Left lung (tissue), 14 donors: ENCODE measurements at places on chromosomes 2 and 18.

- DNase-seq = no peak
Measured at GRCh38 chr2:148903294-148903693, 28.3 kb downstream of the KIF5C start.

GRCh38 chr2:148306027-148306426 is 285.1 kb downstream of the MBD5 start:
- DNase-seq = no peak

DNA sequence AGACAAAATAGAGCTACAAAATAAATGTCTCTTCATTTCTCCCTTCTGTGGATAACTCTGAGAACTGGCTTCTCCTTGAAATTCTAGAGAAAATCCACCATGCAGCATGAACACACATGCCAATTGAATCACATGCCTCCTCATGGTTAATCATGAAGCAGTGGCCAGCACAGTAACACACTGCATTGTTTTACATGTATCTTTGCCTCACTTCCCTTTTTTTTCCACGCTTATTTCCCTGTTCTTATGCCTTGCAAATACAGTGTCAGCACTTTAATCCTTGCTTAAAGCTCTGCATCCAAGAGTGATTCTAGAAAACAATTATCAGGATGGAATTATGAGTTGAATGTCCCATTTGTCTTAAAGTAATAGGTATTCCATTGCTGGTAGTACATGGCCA is 50.3 kb upstream of the ZBTB7C start:
- DNase-seq = no peak

DNA sequence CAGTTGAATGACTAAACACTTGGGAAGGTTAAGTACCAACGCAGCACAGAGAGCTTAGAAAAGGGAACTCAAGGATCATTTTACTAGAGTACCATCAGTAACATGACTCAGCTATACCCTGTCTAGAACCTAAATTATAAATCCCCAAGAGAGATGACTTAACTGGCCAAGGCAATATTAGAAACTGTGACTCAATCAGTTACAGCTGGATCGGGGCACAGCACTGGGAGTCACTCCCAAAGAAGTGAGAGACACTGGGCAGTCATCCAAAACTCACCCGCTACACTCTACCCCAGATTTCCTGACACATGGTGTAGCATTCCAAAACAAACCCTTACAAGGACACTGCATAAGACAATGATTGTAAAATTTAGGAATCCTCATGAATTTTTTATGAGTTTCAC is 17.7 kb downstream of the IWS1 start:
- DNase-seq = peak; percentile 68

DNA sequence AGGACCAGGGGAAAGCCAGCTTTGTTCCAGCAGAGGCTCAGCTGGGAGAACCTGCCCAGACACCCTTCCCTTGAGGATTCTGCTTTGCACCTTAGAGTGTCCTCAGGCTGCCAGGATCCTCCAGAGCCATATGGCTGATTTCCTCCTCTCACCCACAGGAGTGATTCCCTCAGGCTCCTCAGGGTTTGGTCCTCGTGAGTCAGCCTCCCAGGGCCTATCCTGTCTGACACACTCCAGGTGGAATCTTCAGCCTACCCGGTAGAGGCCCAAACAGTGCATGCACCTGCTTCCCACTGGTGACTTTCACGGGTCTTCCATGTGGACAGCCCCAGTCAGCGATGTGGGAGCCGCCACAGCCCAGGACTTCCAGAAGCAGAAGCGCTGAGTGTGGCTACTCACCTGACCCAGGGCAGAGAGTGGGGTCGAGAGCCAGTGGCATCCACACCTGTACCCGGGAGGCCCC is 73.3 kb downstream of the TFCP2L1 start:
- DNase-seq = no peak

DNA sequence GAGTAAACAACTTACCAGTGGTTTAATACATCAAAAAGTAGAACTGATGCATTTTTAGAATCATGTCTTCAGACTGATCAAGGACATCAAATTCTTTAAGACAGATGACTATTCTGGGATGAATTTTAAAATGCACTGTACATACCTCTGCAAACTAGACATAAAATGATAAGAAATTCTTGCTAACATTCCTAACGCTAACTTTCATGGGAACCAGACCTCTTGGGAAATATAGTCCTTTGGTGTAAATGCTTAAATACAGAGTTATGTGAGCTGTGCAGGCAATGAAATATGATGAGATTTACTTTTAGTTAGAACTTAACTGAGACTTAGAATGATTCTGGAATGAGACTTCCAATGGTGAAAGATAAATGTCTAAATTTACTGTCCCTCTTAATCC is 562.0 kb downstream of the NR4A2 start:
- no peak for DNase-seq

GRCh38 chr18:23752363-23752762 is 63.1 kb downstream of the LAMA3 start:
- DNase-seq = no peak

GRCh38 chr2:141280037-141280436 is 850.8 kb downstream of the LRP1B start:
- DNase-seq = no peak

DNA sequence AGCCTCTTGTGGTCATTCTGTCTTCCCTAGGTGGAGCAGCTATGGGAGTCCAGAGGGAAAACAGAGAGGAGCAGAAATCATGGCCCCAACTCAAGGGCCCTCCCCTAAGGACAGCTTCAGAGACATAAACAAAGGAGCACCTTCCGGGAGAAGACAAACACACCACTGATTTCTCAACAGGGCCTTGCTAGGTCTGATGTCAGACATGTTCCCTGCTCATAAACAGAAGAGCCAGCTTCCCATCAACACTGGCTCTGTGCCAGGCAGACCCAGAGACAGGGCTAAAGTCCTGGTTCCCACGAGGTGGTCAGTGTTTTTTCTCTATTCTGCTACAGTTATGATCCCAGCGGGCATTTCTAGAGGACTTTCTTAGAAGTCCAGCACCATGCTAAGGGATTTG is 19.3 kb downstream of the CXCR2 start:
- peak; percentile 75 for DNase-seq

GRCh38 chr2:39839261-39839848 is 60.3 kb upstream of the THUMPD2 start:
- peak; percentile 54 for DNase-seq

GRCh38 chr2:199206536-199206935 is 251.2 kb downstream of the SATB2 start:
- DNase-seq = no peak

- no peak for DNase-seq
Measured at GRCh38 chr18:59908799-59909198, 9.0 kb downstream of the PMAIP1 start.

DNA sequence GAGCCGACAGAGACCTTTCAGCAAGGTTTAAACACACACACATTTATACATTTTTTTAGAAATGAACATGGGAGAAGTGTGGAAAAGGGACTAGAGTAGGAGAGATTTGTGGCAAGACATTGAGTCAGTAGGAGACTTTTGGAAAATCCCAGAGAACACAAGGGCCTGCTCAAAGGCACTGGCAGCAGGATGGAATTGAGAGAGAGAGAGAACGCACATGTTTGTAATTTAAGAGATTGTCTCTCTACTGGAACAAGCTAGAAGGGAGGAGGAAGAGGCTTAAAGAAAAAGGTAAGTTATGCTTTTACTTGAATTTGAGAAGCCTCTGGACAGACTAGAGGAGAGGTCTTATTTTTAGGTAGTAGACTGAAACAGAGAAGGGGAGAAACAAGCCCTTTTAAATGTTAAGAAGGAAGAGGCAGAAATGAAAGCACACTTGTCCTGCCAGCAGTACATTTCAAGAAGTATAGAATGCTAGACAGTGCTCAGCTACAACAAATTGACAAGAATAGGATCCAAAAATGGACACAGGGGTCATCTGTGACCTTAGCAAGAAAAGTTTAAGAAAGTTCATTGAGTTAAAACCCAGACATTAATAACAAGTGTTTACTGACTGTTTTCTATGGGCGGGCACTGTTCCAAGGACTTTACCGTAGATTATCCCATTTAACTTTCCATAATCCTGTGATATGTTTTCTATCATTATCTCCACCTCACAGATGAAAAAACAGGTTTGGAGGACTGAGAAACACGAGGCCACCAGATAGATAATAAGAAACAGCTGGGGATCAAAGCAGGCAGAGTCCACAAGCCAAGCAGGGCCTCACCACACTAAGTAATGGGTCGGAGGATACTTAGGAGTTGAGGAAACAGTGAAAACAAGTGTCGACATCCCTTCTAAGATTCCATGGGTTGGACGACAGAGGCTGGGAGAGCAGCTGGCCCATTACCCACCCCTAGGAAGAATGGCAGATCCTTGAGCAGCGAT is 306.5 kb upstream of the NRP2 start:
- DNase-seq = no peak

DNA sequence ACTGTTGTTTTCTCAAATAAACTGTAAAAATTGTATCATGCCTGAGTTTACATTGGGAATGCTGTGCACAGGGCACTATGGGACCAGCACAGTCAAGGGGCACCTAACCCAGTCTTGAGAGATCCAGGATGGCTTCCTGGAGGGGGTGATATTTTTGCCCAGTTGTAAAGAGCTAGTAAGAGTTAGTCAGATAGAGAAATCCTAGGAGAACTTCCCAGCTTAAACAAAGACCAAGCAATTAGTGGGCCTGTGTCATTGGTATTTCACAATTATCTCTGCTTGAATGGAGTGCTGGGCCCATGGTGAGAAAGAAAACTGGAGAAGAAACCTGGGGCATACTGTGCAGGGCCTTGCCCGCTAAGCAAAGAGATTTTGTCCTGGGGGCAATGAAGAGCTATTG is 12.2 kb downstream of the XDH start:
- no peak for DNase-seq

GRCh38 chr18:44411976-44412375 is 268.7 kb upstream of the SETBP1 start:
- DNase-seq = no peak

- DNase-seq = no peak
Measured at GRCh38 chr2:145807968-145808367, 1288.0 kb upstream of the ZEB2 start.

DNA sequence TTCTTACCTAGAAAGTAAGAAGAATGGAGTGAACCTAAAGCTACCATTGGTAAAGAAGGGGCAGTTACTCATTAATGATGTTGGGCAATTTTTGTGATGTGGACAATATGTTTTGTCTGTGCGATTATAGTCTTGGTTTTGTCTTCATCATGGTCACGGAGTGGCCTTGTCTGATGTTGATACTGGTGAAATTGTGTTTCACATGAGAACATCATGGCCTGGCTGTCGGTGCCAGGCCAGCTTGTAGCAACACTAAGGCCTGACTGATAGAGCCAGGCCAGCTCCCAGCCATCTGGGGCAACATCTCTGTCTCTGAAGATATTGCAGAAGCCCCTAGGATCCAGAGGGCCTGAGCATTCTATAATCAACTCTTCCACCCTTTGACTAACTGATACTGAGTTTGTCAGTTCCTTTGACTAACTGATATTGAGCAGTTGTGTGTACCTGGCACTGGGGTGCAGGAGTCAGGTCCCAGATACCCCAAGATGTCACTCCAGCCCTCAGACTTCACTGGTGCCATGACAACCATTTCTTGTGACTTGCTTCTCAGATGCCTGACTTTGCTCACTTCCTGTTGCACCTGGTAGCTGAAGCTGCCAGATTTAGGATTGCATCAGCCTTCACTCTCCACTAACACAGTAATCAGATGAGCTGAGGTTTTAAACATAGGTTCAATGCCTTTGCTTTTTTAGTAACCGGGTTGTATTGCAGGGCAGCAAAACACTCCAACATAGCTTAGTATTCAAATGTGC is 62.5 kb downstream of the RPIA start:
- DNase-seq = no peak

- DNase-seq = no peak
Measured at GRCh38 chr18:36706134-36706881, 122.5 kb downstream of the TPGS2 start.

DNA sequence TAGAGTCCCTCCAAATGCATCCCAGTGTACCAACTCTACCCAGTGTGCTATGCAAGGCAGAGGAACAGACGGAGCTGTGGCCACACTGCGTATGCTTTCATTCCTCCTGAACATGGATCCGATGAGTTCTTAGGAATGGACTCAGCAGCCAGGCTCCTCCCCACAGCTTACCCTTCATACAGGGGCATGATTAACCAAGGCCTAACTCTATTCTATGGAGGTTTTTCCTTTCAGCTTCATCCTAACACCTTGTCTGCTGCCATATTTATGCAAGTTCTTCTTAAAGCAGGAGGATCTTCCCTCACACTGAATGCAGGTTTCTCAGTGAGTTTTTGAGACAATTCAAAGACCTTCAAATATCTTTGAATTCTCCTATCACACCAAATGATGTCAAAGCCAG is 222.9 kb downstream of the MYT1L start:
- no peak for DNase-seq

DNA sequence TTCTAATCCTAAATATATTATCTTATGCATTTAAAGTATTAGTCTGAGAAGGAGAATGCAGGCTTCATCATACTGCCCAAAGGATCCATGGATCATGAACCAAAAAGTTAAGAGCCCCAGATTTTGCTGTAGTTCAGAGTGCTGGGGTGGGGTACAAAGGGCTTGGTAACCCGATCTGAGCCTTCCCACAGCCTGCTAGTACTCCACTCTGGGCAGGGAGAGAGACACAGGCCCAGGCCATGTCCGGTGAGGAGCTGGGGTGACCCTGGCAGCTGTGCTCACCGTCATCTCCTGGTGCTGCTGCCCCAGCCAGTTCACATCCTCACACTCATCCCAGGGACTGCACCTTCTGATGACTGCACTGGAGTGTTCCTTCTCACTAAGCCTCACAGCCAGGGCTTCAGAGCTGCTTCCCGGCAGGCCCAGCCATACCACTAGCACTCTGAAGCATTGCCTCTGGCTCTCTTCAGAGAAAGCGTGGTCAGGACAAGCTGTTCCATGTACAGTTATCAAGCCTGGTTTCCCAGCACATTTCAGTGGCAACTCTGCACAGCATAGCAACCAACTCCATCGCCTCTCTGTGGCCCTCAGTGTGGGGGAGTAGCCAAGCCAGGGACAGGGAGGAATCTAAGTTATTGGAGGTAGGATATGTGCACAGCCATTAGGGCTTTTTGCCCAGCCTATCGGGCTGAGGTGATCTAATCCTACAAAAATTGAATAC is 189.0 kb upstream of the CTAGE1 start:
- no peak for DNase-seq

- no peak for DNase-seq
Measured at GRCh38 chr2:149143734-149144133, 105.2 kb downstream of the LYPD6B start.

DNA sequence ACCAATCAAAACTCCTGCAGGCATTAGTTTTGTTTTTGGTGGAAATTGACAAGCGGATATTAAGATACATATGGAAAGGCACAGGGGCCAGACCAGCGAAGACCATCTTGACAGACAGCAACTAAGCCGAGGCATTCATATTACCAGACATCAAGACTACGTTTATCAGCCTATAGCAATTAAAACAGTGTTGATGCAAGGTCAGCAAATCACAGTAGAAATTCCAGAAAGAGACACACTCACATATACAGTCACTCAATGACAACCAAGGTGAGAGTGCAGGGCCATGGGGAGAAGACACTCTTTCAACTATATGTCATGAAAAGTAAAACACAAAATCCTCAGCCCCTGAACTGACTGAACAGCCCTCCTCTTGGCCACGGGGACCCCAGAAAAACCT is 164.6 kb downstream of the TPO start:
- no peak for DNase-seq

GRCh38 chr2:12047761-12048160 is 301.3 kb downstream of the LPIN1 start:
- DNase-seq = no peak

GRCh38 chr2:177894546-177894945 is 178.0 kb downstream of the PDE11A start:
- no peak for DNase-seq

GRCh38 chr2:104734937-104735586 is 118.9 kb upstream of the POU3F3 start:
- DNase-seq = no peak
